Neural crest cell (in vitro differentiated cells): ENCODE measurements at places on chromosomes 16 and 17. TPM values are rescaled to one million over a fixed set of nuclear protein-coding genes. Genes with fewer than 3 reads are reported as not detected.

DNA sequence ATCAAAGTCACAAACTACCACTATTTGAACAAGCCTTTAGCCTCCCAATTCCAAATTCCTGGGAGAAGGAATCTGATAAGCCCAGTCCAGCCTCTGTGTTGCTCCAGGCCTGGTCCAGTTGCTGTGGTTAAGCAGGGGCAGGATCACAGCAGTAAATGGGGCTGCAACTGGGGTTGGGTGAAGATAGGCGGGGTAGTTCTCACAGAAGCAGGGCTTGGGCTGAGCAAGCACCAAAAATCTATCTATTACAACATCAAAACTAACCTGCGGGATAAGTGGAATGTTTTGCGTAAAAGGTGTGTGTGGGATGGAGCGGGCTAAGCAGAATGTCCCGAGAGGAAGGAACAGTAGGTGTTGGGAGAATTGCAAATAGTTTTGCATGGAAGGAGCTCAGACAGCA, 23.0 kb upstream of the RNF135 start:
- DNase-seq: no peak
- H3K27me3 ChIP-seq: no peaks in the 10 kb centered on the region
- no peaks in the 10 kb centered on the region for H3K36me3 ChIP-seq
- no peak overlapping the region for H3K4me3 ChIP-seq
- peak overlapping the region; percentile 48 for H3K27ac ChIP-seq

DNA sequence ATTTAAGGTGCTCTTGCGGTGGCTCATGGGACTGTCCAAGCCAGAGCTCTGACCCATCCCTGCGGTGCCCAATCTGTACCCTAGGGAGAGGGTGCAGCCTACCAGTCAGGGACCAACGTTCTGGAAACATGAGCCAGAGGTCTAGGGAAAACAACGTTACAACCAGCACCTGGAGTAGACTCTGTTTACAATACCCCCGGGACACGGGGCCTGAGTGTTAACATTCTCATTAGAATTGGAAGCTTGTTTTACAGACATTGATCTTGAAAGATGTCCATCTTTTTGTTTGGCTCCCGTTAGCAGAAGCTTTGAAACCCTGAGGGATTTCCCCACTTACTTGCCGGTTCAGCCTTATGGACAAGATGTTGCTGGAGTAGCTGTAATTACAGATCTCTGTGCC, 6.9 kb downstream of the WIPI1 start:
- H3K27me3 ChIP-seq: no peaks in the 10 kb centered on the region
- no peak overlapping the region for H3K4me3 ChIP-seq
- H3K36me3 ChIP-seq: peaks cover 4% of the 10 kb centered on the region
- no peak overlapping the region for H3K27ac ChIP-seq
- no peak for DNase-seq

GRCh38 chr17:28878981-28879380, 18.6 kb downstream of the FLOT2 start:
- H3K27me3 ChIP-seq: no peaks in the 10 kb centered on the region
- peaks cover 5% of the 10 kb centered on the region for H3K36me3 ChIP-seq
- no peak overlapping the region for H3K4me3 ChIP-seq
- H3K4me1 ChIP-seq: no peaks in the 10 kb centered on the region

GRCh38 chr16:64094992-64095634, 1026.8 kb downstream of the CDH11 start:
- peaks cover 28% of the 10 kb centered on the region for H3K4me1 ChIP-seq
- H3K27ac ChIP-seq: no peak overlapping the region
- no peak overlapping the region for H3K4me3 ChIP-seq
- no peak for DNase-seq
- H3K36me3 ChIP-seq: no peaks in the 10 kb centered on the region

GRCh38 chr16:84924331-84925091, 86.8 kb downstream of the ZDHHC7 start:
- H3K27ac ChIP-seq: peak overlapping the region; percentile 63
- no peak for DNase-seq
- no peaks in the 10 kb centered on the region for H3K27me3 ChIP-seq
- H3K4me1 ChIP-seq: peaks cover 49% of the 10 kb centered on the region

DNA sequence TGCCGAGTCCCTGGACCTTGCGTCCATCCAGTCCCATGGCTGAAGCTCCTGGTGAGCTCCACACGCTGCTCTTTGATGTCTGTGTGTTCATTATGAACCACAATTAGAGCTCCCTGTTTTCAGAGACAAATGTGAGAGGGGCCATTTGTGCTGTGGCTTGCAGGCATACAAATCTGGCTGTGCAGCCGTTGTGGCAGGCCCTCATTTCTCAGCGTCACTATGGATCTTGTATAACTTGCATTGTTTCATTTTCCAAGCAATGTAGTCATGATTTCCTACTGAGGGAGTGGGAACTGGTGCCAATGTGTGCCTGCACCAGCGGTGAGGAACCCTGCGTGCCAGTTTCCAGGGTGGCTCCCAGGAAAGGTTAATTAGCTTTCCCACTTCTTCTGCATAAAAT, 542.6 kb downstream of the TMEM114 start:
- H3K4me1 ChIP-seq: no peaks in the 10 kb centered on the region
- peaks cover 15% of the 10 kb centered on the region for H3K27me3 ChIP-seq
- DNase-seq: no peak
- no peak overlapping the region for H3K4me3 ChIP-seq
- H3K36me3 ChIP-seq: no peaks in the 10 kb centered on the region

GRCh38 chr17:38636054-38636453, 30.3 kb upstream of the SRCIN1 start:
- H3K4me3 ChIP-seq: no peak overlapping the region
- no peak for DNase-seq
- H3K27me3 ChIP-seq: no peaks in the 10 kb centered on the region
- H3K27ac ChIP-seq: no peak overlapping the region
- H3K36me3 ChIP-seq: no peaks in the 10 kb centered on the region
- H3K4me1 ChIP-seq: peaks cover 10% of the 10 kb centered on the region

DNA sequence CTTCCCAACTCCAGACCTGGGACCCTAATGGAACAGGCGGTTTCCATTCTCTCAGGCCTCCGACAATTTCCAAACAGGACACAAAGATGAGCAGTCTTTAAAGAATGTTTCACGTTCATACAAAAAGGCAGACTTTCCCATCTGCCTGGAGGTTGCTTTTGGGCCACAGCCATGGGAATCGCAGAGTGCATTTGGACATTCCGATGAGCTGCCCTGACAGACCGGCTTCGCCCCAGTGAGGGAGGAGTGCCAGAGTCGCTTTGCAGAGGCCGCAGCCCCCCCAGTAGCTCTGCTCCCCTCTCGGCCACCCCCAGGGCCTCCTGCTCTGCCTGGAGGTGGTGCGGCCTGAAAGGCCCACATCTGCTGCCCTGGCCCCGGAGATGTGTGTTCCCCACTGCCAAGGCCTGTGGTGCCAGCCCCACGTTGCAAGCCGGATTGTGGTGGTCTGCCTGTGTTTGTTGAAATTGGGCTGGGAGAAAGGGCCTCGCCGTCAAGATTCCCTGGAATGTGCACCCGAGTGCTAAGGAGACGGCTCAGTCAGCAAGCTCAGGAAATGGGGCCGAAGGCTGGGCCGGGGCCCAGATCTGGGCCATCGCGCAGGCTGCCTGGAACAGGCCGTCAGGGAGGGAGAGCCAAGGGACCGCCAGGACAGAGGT, 89.8 kb downstream of the C16orf95 start:
- no peak overlapping the region for H3K27ac ChIP-seq
- H3K36me3 ChIP-seq: no peaks in the 10 kb centered on the region
- H3K4me1 ChIP-seq: no peaks in the 10 kb centered on the region
- DNase-seq: no peak
- no peaks in the 10 kb centered on the region for H3K27me3 ChIP-seq

GRCh38 chr17:14302091-14302430, 1.2 kb downstream of the HS3ST3B1 start:
- H3K4me3 ChIP-seq: peak overlapping the region; percentile 94
- peak overlapping the region; percentile 1 for H3K27ac ChIP-seq
- H3K4me1 ChIP-seq: peaks cover 66% of the 10 kb centered on the region

DNA sequence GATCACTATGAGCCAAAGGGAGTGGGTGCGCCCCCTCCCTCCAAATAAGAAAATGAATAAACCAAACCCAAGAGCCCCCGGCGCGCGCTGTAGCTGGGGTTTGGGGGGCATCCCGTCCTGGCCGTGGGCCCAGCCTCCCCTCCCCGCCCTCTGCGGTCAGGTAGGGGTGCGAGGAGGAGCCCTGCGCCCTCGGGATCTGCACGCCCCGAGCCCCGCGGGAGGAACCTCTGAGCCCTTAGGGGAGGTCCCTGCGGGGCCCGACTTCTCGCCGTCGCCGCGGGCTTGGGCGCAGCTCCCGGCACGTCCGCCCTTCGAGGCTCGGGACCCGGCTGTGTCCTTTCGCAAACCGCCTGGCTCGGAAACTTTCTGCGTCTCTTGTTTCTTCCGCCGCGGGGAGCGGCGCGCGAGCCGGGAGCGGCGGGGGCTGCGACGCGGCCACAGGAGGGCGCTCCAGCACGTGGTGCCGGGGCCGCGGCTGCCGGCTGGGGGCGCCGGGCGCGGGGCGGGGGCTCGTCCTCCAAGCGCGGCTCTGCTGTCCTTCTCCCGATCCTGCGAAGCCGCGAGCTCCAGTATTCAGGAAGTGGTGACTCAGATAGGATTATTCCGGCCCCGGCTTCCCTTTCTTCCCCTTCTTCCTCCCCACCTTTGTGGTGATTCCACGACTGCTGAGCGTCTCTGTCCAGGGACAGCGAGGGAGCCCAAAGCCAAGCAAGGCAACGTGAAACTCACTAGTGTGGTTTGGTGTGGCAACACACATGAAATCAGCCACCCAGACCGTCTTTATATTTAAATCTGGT, 1.6 kb downstream of the PITPNC1 start:
- peak; percentile 82 for DNase-seq
- peak overlapping the region; percentile 95 for H3K4me3 ChIP-seq
- peak overlapping the region; percentile 58 for H3K27ac ChIP-seq
- no peaks in the 10 kb centered on the region for H3K27me3 ChIP-seq
- peaks cover 7% of the 10 kb centered on the region for H3K36me3 ChIP-seq
- peaks cover 24% of the 10 kb centered on the region for H3K4me1 ChIP-seq

- H3K27ac ChIP-seq: no peak overlapping the region
- DNase-seq: no peak
- no peaks in the 10 kb centered on the region for H3K27me3 ChIP-seq
- H3K4me1 ChIP-seq: peaks cover 45% of the 10 kb centered on the region
Measured at GRCh38 chr17:67477687-67478086, 100.6 kb downstream of the PITPNC1 start.

- H3K4me3 ChIP-seq: no peak overlapping the region
- H3K27me3 ChIP-seq: peaks cover 51% of the 10 kb centered on the region
- H3K4me1 ChIP-seq: no peaks in the 10 kb centered on the region
- no peak overlapping the region for H3K27ac ChIP-seq
- H3K36me3 ChIP-seq: no peaks in the 10 kb centered on the region
Measured at GRCh38 chr17:34717092-34717491, 137.7 kb downstream of the TMEM132E start.

GRCh38 chr17:77352996-77353395, 212.2 kb downstream of the SEC14L1 start:
- peaks cover 4% of the 10 kb centered on the region for H3K27me3 ChIP-seq
- no peak for DNase-seq
- H3K36me3 ChIP-seq: no peaks in the 10 kb centered on the region
- H3K4me3 ChIP-seq: no peak overlapping the region

CD68 gene
- 0.49 and 1.6 TPM in 2 replicates for total RNA-seq

CPNE7 gene
- 2.7 and 3.1 TPM in 2 replicates for total RNA-seq

CCL11 gene
- total RNA-seq: not detected in 2 replicates

CLEC3A gene
- total RNA-seq: not detected in 2 replicates

CDK10 gene
- 127 and 131 TPM in 2 replicates for total RNA-seq
